Fibroblast of skin of back (primary cell): ENCODE measurements at places on chromosomes 6 and 20.

- DNase-seq = no peak
These were observed 75.4 kb downstream of the SH3BGRL2 start for GRCh38 chr6:79706527-79706926.

DNA sequence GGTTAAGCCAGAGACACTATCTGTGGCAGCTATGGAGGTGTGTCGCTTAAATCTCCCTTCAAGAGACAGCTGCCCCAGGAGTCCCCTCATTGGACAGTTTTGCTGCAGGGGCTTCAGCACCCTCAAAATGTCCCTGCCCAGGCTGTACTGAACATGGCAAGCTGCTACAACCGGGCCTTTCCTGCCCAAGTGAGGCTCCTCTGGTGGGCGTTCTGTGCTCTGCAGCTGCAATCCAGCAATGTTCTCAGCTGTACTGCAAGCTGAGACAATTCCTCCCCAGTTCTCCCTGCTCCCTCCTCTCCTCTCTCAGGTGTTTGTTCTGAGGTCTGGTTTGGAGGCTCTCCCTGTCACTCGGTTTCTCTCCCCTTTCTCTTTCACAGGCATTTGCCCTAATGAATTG, 190.8 kb upstream of the LAMP5 start:
- DNase-seq = no peak

DNA sequence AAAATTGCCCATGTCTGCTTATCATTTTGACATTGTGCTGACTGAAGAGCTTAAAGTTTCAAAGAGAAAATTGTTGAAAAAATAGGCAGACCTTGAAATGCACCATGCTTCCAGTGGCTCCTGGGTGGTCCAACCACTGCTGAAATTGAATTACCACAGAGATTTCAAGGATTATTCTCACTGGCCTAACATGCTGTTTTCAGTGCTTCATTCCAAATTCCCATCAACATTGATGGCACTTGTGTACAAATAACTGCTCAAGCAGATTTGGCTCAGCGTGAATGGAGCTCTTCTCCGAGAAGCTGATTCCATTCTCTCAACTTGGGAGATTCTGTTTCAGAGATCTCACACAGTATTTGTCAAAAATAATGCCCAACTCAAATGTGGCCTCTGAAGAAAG, 75.5 kb downstream of the LAMA4 start:
- DNase-seq = no peak

- no peak for DNase-seq
These were observed 104.4 kb upstream of the BMP2 start for GRCh38 chr20:6663104-6663503.

DNA sequence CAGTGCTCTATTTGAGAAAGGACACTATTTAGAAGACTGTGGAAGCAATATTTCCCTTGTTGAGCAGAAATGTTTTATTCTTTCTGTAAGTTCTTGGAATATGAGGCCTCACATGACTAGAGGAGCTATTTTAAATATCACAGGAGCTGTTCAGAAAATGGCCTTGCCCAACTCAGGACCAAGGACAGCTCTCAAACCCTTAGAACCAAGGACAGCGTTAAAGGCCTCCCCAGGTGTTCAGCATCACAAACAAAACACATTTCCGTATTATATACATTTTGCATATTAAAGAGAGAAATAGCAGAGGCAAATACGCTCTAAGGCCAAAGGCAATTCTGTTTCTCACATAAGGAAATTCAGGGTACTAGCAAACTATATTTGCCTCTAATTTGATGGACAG, 631.4 kb downstream of the CDH26 start:
- DNase-seq = peak; percentile 3

DNA sequence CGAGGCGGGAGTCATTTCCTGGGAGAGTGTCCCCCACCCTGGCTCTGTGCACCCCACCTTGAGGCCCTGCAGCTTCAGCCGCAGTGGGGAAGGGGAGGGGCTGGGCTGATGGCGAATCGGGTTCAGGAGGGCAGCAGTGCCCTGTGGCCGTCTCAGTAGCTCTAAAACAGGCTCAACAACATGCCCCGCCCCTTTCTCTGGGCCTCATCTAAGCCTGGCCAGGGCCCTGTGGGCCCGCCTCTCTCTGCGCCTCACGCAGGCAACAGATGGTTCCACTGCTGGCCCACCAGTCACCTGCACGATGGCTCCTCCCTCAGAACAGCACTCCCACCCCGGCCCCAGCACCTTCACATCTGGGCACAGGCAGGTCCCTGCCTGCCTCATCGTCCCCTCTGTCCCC, 30.2 kb downstream of the CHRNA4 start:
- no peak for DNase-seq
